ENCODE measurements at places on chromosomes 7 and 10.

GRCh38 chr10:99432047-99432446 lies 1.6 kb upstream of the GOT1 start:
- DNase-seq: no peak

GRCh38 chr10:86830043-86830591 lies 73.7 kb downstream of the BMPR1A start:
- no peak for DNase-seq

GRCh38 chr10:89684604-89685003 lies 16.8 kb upstream of the KIF20B start:
- peak; percentile 48 for DNase-seq

DNA sequence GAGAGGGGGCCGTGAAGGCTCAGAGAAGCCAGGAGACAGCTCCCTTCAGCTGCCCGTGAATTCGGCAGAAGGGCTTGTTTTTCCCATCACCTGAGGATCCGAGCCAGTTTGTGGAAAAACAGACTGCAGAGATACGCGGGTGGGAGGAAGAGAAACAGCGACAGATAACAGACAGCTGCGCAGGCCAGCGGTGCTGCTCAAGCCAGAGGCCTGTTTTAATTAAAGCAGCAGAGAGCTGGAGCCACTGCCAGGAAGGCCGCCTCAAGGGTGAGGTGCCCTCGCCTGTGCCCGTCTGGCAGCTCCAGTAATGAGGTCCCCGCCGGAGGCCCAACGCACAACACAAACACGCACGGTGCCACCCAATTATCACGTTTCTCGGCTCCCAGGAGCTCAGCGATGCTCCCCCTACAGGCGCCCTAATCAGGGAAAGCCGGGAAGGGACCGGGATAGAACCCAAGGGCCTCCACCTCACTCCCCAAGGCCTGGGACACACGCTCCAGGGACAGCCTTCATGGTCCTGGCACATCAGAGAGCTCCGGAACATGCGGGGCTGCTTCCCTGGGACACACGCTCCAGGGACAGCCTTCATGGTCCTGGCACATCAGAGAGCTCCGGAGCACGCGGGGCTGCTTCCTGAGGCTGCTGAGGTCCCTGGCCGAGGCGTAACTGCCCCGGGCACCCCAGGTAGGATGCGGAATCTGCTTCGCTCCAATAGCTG lies 60.6 kb upstream of the DNAAF5 start:
- DNase-seq: no peak

GRCh38 chr10:89327803-89328441 lies at the start of gene IFIT3:
IFIT3 (plus strand) TSS chr10:89327997; CDS start chr10:89328074, 77 bp downstream.
- DNase-seq: peak; percentile 98
